Activated T-cell treated with anti-CD3 and anti-CD28 coated beads, Interleukin-2, amount 50 U/mL, for 4 hours (primary cell): ENCODE measurements at places on chromosomes 7 and 10. TPM values are rescaled to one million over a fixed set of nuclear protein-coding genes. Genes with fewer than 3 reads are reported as not detected.

PHYHIPL gene
- total RNA-seq: not detected

SPDYE6 gene
- total RNA-seq: not detected

- no peak for DNase-seq
These were observed 56.5 kb downstream of the AFAP1L2 start for GRCh38 chr10:114347791-114348190.

- no peak for DNase-seq
These were observed 30.8 kb downstream of the UNCX start for GRCh38 chr7:1263391-1263951.
